Fibroblast of lung (primary cell): ENCODE measurements at places on chromosomes 11 and 22. TPM values are rescaled to one million over a fixed set of nuclear protein-coding genes. Genes with fewer than 3 reads are reported as not detected.

GRCh38 chr11:45851228-45851627, 4.0 kb downstream of the CRY2 start:
- H3K4me3 ChIP-seq = no peak overlapping the region
- H3K36me3 ChIP-seq = peaks cover 4% of the 10 kb centered on the region
- no peaks in the 10 kb centered on the region for H3K27me3 ChIP-seq
- no peak for DNase-seq
- H3K4me1 ChIP-seq = peaks cover 12% of the 10 kb centered on the region
- H3K27ac ChIP-seq = no peak overlapping the region

- DNase-seq = no peak
- no peaks in the 10 kb centered on the region for H3K36me3 ChIP-seq
- no peaks in the 10 kb centered on the region for H3K27me3 ChIP-seq
- H3K27ac ChIP-seq = no peak overlapping the region
- peaks cover 11% of the 10 kb centered on the region for H3K4me1 ChIP-seq
- H3K4me3 ChIP-seq = no peak overlapping the region
Measured at GRCh38 chr11:15965562-15966250, 390.6 kb downstream of the SOX6 start.

DNA sequence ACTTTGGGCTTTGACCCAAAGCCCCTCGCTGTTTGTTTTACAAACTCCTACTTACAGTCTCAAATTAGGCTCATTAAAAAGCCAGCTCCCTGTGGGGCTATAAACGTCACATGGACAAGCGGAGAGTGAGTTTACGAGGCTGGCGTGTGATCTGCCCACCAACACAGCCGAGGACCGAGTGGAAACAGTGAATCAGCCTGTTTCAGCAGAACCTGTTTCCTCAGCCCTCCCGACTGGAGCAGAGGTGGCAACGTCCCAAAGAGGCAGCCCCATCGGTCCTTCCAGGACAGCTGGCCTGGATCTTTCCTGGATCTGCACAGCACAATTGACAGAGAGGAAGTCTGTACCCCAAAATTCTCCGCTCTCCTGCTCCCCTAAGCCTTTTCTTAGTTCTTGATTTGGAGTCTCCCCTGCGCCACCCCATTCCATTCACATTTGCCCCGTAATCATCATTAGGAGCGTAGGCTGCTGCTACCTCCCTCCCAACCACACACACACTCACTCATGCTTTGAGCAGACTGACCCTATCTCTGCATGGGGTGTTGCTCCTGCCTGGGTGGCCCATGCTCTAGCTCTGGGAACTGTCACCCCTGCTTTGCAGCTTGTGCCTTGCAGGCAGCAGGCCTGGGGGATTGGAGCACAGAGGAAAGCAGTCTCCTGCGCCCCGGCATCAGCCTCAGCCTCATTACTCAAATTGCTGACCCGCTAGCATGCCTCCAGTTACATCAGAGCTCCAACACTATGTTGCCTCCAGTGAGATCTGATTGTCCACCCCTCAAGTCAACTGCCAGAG, 117.8 kb downstream of the NAT10 start:
- no peaks in the 10 kb centered on the region for H3K27me3 ChIP-seq
- DNase-seq = peak; percentile 73
- H3K36me3 ChIP-seq = no peaks in the 10 kb centered on the region
- peak overlapping the region; percentile 13 for H3K27ac ChIP-seq

- DNase-seq = no peak
- no peak overlapping the region for H3K4me3 ChIP-seq
Measured at GRCh38 chr11:3046641-3047040, 10.6 kb downstream of the CARS1 start.

DNA sequence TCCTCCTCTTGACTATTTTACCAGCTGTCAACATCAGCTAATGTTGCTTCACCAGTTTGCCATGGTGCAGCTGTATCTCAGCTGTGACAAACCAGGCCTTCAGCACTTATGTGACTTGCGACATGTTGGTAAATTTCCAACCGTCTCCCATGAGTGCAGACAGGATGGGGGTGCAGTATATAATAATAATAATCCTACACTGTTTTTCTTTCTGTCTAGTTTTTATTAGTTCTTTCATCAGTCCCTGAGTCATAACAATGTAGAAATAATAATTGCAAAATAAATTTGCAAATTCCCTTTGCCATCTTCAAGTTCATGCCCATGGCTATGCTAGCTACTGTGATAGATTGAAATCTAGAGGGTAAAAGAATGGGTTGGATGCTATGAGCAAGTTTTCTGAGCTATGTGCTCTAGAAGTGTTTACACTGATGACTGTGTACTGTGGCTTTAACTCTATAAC, 4.9 kb downstream of the MMP13 start:
- H3K4me3 ChIP-seq = no peak overlapping the region
- H3K27me3 ChIP-seq = no peaks in the 10 kb centered on the region
- no peak for DNase-seq
- no peaks in the 10 kb centered on the region for H3K4me1 ChIP-seq
- no peak overlapping the region for H3K27ac ChIP-seq

GRCh38 chr11:63508009-63508408, 2.1 kb downstream of the LGALS12 start:
- H3K4me3 ChIP-seq = no peak overlapping the region
- H3K4me1 ChIP-seq = no peaks in the 10 kb centered on the region
- no peaks in the 10 kb centered on the region for H3K36me3 ChIP-seq
- H3K27ac ChIP-seq = no peak overlapping the region

DNA sequence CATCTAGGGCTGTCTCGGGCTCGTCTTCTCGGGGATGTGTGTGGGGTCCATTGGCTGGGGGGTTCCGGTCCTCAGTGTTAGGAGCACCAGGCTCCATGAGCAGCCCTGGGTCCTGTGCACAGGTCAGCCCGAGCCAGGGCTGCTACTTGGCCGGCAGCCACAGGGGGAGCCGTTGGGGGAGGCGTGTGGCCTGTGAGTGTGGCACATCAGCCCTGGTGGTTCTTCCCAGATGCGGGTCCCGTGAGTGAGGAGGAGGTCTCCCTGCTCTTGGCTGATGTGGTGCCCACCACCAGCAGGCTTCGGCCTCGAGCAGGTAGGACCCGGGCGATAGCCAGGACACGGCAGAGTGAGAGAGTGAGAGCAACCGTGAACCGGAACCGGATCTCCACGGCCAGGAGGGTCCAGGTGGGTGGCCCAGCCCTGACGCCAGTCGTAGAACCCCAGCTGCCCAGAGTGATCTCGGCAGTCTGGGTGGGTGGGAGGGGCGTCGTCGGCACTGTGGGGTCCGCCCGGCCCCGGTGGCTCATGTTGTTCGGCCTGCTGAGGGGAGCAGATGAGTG, 18.5 kb downstream of the IRF7 start:
- H3K27me3 ChIP-seq = no peaks in the 10 kb centered on the region
- no peak overlapping the region for H3K27ac ChIP-seq
- no peak for DNase-seq
- H3K36me3 ChIP-seq = peaks cover 42% of the 10 kb centered on the region
- H3K4me3 ChIP-seq = no peak overlapping the region

MS4A12 gene
- total RNA-seq = not detected in 2 replicates

ALKBH8 gene
- total RNA-seq = 8.0 and 11.7 TPM in 2 replicates
